ENCODE measurements at places on chromosomes 1 and 21.
A peak's percentile ranks its signal among the peaks of the same experiment; 100 is the strongest.

- no peak for DNase-seq
Observed at GRCh38 chr1:86714561-86715244, 10.3 kb downstream of the SH3GLB1 start.

DNA sequence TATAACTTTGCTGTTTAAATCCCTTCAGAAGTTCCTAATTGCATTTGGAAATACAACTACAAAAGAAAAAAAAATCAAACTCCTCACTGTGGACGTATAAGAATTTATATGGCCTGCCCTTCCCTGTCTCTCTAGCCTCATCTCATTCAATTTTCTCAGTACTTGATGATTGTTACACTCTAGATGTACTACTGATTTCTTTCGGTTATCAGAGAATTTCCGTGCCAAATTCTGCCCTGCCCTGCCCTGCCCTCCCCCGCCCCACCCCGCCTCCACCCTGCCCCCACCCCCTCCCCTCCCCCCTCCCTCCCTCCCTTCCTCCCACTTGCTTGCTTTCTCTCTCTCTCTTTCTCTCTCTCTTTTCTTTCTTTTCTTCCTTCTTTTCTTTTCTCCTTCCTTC, 71.7 kb upstream of the MPC2 start:
- no peak for DNase-seq

- DNase-seq, result no peak
Observed at GRCh38 chr1:10304295-10304694, 93.9 kb downstream of the KIF1B start.

GRCh38 chr1:183920651-183921050, 115.7 kb downstream of the RGL1 start:
- no peak for DNase-seq

GRCh38 chr1:17200246-17200645, 4.7 kb upstream of the PADI1 start:
- DNase-seq, result peak; percentile 45

DNA sequence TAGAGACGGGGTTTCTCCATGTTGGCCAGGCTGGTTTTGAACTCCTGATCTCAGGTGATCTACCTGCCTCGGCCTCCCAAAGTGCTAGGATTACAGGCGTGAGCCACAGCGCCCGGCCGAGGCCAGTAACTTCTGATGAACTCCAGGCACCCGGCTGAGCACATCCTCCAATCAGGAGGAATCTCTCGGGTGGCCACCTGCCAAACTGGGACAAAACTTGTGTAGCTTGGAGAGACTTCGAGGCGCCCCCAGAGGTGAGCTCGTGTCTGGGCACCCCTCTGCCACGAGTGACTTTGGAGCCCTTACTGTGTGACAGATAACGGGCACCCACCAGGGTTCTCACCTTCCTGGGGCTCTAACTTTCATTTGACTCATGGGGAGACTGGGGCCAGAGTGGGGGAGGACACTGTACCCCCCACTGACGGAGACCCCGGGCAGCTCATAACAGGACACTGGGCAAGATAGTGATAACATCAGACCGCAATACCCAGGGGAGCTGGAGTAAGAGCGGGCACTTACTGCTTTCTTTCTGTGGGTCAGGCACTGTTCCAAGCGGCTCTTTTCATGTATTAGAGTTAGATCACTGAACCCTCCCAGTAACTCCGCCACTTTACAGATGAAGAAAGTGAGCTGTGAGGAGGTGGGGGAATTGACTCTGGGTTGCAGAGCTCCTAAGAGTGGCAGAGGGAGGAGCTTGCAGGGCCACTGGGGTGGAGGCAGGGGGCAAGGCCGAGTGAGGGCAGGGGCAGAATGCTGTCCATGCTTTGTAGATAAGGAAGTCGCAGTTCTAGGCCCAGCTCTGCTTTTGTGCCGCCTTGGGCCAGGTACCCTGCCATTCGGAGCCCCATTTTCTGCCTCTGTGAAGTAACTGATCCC, 1.9 kb upstream of the PADI2 start:
- peak; percentile 57 for DNase-seq

DNA sequence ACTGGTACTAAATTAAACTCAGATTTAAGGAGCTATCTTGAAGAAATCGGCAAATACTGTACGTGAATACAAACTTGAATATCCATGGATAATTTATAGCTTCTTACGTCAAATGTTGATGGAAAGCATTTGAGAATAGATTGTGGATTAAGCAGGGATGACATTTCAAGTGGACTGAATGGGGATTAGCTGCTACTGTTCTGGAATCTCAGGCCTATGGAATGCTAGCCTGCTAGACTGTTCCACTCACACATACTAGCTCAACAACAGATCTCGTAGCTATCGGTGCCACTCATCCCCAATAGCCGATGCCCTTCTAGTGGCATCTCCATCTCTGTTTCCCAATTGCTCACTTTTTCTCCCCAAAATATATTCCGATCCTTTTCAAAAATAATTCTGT, 62.0 kb upstream of the USP25 start:
- no peak for DNase-seq

DNA sequence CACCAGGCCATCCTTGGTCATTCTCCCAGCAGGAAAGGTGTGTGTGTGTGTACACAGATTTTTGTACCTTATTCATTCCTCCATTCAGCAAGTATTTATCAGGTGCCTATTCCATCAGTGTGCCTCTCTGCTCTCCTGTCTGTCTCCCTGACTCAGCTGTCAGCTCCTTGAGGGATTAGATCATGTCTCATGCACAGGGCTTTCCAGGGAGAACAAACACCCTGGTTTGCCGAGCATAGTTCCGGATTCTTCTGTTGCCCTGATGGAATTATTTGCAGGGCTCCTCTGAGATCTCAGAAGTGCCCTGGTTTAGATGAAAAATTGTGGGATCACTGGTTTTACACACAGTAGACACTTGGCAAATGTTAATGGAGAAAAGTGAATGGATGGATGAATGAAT, 8.1 kb upstream of the SDHB start:
- no peak for DNase-seq

- DNase-seq, result no peak
Observed at GRCh38 chr1:31423418-31423947, 10.5 kb downstream of the SERINC2 start.

GRCh38 chr1:5910276-5910620, 82.0 kb downstream of the NPHP4 start:
- no peak for DNase-seq

DNA sequence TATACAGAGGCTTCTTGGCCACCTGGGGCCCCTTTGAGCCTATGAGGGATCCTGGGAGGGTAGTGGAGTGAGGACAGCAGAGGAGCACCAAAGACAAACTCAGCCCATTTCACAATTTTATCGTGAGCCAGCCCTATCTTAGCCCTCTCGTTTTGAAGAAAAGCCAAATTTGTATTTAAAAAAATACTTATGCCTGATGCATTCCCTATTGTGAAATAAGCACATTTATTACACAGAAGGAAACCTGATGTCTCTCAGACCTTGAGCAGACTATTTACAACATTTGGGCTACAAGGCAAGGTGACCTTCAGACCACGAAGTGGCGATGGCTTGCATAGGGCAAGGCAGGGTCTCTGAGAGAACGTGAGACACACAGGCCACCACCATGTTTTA, 41.3 kb upstream of the H6PD start:
- peak; percentile 75 for DNase-seq

DNA sequence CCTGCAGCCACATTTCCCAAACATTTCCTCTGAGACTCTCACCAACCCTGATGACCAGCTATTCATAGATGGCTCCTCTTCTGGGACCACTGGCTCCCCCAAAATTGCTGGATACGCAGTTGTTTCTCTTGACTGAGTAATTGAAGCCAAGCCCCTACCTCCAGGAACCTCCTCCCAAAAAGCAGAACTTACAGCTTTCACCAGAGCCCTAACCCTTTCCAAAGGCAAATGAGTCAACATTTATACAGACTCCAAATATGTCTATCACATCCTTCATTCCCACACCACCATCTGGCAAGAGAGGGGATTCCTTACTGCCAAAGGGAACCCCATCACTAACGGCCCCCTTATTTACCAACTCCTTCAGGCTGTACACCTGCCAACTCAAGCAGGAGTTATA, 20.3 kb upstream of the CA6 start:
- DNase-seq, result no peak

DNA sequence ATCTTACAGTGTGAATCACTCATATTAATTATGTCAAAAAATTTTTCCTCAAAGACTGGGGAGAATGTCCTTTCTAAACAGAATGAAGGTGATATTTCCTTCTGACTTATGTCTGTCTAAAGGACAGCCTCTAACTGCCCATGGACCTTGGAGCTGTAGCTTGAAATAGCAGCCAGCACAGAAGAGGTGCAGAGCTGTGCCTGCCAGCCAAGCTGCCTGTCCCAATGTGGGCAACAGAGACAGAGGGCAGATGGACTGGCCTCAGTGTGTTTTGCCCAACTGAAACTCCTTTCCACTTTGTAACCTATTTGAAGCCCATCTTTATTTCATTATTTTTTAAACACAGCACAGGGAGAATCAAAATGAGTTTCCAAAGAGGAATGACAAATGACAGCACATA, 97.6 kb upstream of the DYNLT5 start:
- no peak for DNase-seq

GRCh38 chr1:171159148-171159547, 26.0 kb upstream of the FMO2 start:
- no peak for DNase-seq

GRCh38 chr1:63463248-63463647, 59.8 kb downstream of the ITGB3BP start:
- peak; percentile 87 for DNase-seq

DNA sequence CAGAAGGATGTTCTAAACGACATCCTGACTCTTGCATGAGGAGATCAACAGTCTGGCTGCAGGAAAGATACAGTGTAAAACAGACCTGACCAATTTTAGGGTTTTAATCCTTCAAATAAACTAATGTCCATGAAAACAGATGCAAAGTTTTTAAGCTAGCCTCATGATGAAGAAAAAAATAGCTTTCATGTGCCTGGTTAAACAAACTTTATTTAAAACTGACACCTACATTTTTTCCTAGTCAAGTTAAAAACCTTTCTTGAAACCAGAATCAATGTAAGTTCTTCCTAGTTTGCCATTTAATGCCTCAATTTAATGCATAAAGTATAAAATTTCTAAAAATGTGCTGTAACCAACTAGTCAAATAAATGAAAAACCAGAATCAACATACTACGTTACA, 2.9 kb downstream of the WDR26 start:
- DNase-seq, result no peak

DNA sequence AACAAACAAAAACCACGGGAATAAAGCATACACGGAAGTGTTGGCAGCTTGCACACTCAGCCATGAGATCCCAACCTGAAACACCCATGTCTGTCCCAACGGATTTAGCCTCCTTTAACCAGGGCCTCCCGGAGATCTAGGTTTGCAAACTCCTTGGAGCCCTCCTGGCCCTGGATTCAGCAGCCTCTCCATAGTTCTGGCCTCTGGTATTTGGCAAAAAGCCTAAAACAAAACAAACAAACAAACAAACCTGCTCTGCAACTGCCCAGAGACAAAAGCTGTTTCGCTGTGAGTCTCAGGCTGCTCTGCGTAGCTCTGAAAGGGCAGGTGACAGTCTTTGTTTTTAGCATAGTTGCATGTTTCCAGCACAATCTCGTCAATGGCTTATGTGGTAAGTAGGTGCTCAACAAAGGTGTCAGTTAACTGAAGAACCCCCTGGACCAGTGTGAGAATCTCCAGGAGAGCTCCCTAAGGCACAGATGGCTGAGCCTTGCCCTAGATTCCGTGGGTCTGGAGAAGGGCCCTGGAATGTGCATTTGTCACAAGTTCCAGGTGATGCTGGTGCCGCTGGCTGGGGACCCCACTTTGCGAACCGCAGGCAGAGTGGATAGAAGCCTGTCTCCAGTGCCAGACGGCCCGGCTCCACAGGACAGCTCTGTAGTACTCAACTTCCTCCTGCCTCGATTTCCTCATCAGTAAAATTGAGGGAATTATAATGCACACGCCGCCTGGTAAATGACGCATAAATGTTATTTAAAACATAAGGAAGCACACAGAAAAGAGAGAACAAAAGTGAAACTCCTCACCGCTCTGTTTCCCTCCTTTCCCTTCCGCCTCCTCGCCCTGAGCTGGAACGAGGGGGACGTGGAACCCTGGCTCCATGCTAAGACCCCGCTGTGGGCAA, 86.2 kb downstream of the RIPK4 start:
- DNase-seq, result no peak

DNA sequence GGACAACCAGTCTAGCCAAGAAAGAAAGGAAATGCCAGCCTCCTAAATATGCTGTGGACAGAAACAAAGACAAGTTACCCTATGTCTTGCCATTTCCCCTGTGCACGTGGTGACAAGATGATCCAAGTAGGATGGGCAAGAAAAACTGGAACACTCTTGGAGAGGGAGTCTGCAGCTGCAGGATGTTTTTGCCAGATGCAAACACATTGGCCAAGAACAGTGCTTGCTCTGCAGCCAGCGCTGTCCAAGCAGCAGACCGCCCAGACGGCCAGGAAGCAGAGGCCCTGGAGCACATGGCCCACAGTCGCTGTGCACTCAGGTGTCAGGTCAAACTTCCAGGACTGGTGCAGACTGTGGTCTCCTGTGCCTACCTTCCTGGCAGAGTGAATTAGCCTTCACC, 189.3 kb downstream of the SLC35F3 start:
- DNase-seq, result no peak

DNA sequence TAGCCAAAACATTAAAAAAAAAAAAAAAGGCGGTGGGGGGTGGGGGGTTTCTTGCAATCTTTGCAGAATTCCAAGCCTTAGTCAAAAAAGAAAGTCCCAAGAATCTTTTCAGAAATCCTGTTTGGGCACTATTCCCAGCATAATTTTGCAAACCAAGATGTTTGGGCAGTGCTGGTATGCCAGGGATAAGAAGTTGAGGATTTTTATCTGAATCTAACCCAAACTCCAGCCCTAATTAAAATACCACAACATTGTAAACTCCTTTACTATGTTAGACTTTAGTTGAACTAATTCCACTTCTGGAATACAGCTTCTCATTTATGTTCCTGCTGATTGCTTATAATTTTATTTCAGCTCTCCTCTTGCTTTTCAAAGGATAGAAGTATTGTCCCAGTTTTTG, 504.1 kb upstream of the ADGRL2 start:
- no peak for DNase-seq

DNA sequence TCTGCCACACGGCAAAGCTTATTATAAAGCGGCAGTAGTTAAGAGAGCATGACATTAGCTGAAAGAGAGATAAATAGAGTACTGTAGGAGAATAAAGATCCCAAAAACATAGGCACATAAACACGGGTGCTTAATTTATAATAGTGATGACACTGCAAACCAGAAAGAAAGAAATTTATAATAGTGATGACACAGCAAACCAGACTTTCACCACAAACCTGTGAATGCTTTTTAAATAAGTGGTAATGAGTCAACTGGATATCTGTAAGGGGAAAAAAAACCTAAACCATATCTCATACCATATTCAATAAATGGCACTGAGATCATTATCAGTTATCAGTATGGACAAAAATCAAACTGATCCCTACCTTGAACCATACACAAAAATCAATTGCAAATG, 25.5 kb downstream of the USP1 start:
- no peak for DNase-seq

GRCh38 chr1:223628233-223629125, 37.0 kb downstream of the CAPN8 start:
- peak; percentile 27 for DNase-seq

- DNase-seq, result peak; percentile 14
Observed at GRCh38 chr1:215082532-215083382, at the start of gene KCNK2. Gene KCNK2 (plus strand): TSS chr1:215082737. CDS start chr1:215083386, 649 bp downstream.

Data from cardiac fibroblast (primary cell).